ENCODE measurements at places on chromosomes 12 and 14.

GRCh38 chr14:98512501-98513251 is 759.3 kb downstream of the BCL11B start:
- DNase-seq: no peak

- DNase-seq: peak; percentile 63
These were observed at the start of gene ENO2 for GRCh38 chr12:6914246-6914946. TSS of gene ENO2 (plus strand) at chr12:6914580. CDS start at chr12:6915833, 1,253 bp downstream.

GRCh38 chr14:105817971-105818711 is 291.8 kb downstream of the TMEM121 start:
- no peak for DNase-seq

- no peak for DNase-seq
These were observed 51.3 kb upstream of the AMIGO2 start for GRCh38 chr12:47131011-47131410.

DNA sequence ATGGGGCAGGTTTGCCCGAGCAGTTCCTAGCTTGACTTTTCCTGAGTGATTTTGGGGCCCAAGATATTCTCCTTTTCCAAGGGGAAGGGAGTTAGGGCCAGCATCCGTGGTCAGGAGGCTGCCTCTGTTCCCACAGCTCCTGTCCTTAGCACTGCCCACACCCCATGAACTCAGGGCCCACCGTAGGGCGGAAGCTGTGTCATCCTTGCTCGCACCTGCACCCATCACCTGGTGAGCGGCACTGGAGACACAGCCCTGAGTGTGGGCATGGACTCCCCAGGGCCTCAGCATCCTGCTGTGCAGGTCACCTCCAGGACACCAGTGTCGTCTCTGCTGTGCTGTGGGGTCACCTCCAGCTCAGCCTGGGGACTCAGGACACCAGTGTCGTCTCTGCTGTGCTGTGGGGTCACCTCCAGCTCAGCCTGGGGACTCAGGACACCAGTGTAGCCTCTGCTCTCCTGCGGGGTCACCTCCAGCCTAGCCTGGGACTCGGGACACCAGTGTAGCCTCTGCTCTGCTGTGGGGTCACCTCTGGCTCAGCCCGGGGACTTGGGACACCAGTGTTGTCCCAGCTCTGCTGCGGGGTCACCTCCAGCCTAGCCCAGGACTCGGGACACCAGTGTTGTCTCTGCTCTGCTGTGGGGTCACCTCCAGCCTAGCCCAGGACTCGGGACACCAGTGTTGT is 322.9 kb downstream of the ADGRD1 start:
- DNase-seq: no peak

DNA sequence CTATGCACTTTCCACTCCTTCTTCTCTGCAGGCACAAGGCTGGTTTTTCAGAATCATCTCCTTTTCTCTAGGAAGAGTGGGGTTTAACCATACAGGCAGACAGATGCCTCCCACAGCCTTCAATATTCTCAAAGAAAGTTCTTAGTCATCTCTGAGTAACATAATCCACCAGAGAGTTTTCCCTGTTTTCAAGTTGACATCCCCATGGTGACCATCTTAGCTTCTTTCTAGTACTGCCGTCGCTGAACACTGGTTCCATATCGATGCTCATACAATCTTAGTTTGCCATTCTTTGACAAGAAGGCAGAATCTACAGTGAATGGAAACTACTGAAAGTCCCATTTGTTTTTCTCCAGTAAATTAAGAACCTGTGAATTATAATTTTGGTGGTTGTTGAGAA is 28.6 kb downstream of the TPH2 start:
- no peak for DNase-seq

DNA sequence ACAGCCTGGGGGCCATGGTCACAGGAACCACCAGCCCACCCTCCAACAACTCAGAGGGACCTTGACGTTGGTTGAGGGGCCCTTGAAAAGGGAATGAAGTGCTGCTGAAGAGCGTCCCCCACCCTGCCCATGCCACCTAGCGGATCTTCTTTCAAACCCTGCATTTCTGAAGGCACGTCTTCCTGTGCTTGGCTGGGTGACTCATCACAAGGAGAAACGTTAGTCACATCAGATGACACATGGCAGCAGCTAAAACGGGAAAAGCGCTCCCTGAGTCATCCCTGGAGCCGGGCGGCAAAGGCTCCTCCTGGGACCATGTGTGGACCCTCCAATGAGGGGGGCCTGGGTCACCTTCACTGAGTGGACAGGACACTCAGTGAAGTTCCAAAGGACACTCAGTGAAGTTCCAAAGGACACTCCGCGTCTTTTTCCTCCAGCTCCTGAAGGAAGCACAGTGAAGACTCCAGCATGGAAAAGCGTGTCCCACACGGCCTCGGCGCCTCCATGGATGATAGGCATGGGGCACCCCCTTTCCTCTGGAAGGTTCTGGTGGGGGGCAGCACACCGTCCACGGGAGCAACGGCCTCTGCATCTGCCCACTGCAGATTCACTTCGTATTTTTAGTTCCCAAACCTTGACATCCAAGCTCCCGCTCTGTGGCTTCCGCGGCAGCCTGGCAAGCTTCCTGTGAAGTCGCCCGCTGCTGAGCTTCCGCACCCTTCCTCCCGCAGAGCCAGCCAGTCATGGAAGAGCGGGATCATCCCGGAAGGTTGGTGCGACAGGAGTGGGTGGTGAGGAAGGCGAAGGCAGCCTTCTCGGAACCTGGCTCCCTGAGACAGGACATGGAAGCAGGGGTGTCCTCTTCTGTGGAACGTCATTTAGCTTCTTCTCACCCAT is 383.4 kb downstream of the VRK1 start:
- DNase-seq: no peak

DNA sequence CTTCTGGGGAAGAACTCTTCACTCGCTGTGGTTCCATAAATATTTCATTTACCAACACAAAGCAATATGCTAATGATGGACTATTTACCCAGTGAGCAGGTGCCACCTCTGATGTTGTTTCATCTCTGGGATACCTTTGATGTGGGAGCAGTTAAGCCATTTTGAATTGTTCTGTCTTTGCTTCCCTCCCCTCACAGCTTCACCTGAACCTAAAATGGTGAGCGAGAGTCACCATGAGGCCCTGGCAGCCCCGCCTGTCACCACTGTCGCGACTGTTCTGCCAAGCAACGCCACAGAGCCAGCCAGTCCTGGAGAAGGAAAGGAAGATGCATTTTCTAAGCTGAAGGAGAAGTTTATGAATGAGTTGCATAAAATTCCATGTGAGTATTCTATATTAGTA is 352.7 kb downstream of the SYT1 start:
- DNase-seq: peak; percentile 17

DNA sequence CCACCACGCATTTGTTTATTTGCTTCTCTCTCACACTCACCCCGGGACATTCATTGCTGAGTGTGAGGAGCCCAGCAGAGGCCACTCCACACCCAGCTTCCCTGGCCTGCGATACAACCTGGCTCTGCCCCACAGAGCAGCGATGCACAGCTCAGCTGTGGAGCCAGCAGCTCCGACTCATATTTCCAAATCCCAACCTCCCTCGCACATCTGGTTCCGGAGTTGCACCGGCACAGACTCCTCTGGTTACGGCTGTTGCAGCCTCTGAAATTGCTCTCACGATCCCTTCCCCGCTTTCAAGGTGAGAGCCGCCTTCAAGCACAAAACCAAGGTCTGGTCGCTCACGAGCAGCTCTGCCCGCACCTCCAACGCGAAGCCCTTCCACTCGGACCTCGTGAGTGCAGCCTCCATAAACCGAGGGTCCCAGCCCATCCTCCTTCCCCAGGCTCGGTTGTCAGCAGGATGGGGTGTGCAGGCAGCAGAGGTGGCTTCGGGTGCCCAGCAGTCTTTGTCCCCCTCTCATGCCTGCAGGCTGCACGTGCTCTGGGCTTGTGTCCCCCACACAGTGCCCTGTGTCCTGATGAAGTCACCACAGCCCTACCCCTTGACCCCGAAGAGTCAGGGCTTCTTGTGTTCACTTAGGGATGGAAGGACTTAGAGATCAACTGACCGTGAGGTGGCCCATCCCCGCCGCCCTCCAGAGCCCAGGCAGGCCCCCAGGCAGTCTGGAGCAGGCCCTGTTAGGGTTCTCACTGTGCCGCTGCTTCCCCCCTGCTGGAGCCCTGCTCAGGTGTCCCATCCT is 184.3 kb downstream of the ADGRD1 start:
- no peak for DNase-seq

- DNase-seq: no peak
These were observed 401.0 kb downstream of the TMEM121 start for GRCh38 chr14:105927096-105928060.

- no peak for DNase-seq
These were observed 121.2 kb downstream of the SLC6A15 start for GRCh38 chr12:84791444-84791843.

DNA sequence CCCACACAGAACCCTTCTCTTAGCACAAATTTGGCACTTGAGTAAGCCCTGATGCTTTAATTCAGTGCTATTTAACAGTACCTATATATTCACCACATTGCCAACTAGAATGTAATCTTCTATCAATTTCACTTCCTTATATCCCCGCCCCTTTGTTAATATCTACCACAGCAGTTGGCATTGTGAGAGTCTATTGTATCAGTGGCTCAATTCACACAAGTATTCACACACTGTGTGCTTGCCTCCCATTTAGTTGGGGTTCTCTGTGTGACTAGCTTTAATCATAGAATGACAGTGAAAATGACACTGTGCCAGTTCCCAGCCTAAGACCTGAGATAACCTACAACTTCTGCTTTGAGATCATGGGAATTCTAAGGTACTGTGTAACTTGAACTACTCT is 103.1 kb downstream of the SEC23A start:
- DNase-seq: no peak

GRCh38 chr12:1630827-1631591 is 2.0 kb downstream of the WNT5B start:
- peak; percentile 41 for DNase-seq

DNA sequence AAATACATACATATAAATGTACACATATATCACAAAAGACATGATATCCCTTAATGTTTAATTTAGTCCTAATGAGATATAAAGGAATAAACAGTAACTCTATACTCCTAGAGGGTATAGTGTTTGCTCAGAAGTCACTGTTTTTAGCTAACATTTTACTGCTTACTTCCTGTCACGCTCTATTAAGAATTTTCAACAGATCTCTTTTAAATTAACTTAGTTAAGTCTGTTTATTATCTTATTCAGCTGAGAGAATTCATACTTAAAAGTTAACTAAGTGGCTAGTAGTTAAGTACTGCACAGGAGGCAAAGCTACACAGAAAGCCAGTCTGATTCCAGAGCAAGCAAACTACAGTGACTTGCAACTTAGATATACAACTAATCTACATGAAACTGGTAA is 39.9 kb downstream of the GXYLT1 start:
- no peak for DNase-seq

- DNase-seq: no peak
These were observed 54.1 kb downstream of the COCH start for GRCh38 chr14:30928462-30928861.

GRCh38 chr12:121490401-121491281 is 90.2 kb downstream of the KDM2B start:
- DNase-seq: no peak

DNA sequence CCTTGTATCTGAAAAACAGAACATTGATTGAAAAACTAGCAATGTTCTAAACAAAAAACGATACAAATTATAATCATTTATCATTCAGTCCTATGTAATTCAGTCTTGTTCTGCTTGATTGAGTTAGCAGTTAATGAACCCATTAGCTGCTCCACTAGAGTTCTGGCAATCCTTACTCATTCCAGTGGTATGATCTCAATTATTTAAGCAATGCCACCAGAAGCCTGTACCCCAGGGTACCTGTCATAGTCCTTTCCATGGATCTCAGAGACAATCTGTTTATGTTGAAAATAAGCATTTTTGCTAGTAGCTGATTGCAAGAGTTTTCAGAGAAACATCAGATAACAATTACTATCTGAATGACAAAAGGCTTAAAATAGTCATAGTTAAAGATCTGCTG is 115.9 kb downstream of the UNC79 start:
- DNase-seq: no peak

- no peak for DNase-seq
These were observed 80.6 kb upstream of the OVCH1 start for GRCh38 chr12:29578070-29578469.
